ENCODE measurements at places on chromosomes 6 and 20.

GRCh38 chr6:13454286-13455221 lies 32.8 kb downstream of the GFOD1 start:
- no peak for DNase-seq

DNA sequence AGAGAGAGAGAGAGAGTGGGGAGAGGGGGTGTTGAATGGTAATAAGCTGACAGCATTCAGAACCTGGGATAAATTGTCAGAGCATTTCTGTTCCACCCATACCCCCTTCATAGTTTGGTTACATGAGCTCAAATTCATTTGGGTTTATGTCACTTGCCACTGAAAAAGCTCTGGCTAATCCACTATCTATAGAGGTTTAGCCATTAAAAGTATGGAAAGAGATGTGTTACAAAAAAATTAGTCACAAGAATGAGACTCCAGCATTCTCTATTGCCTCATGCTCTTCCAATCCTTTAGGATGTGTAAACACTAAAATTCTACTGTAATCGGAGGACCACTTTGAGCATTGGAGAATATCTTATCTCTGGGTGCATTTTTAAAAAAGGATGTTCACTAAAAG lies 297.6 kb upstream of the TCF21 start:
- no peak for DNase-seq

GRCh38 chr20:31690124-31690666 lies 32.5 kb downstream of the BCL2L1 start:
- DNase-seq: no peak

- DNase-seq: no peak
Observed at GRCh38 chr20:8635048-8635572, 433.8 kb upstream of the PLCB4 start.

GRCh38 chr6:88141561-88142296 lies 24.4 kb downstream of the CNR1 start:
- no peak for DNase-seq

- no peak for DNase-seq
Observed at GRCh38 chr6:7703148-7703680, 22.7 kb upstream of the BMP6 start.

GRCh38 chr6:164208371-164208770 lies 793.9 kb downstream of the QKI start:
- no peak for DNase-seq

DNA sequence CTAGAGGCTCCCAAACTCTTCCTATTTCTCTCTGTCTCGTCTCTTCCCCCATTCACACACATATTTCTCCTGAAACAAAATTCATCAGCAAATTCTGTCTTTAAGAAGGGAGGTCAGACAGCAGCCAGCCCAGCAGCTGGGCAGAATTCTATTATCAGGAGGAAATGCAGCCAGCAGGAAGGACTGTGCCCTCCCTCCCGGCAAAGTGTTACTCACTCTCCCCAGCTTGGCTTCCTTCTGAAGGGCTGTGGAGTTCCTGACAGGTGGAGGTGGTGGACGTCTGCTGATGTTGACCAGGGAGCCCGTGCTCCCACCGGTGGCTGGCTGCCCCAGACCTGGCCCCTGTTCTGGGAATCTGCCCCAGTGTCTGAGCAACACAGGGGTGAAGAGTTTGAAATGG lies 37.3 kb downstream of the KCNB1 start:
- no peak for DNase-seq

DNA sequence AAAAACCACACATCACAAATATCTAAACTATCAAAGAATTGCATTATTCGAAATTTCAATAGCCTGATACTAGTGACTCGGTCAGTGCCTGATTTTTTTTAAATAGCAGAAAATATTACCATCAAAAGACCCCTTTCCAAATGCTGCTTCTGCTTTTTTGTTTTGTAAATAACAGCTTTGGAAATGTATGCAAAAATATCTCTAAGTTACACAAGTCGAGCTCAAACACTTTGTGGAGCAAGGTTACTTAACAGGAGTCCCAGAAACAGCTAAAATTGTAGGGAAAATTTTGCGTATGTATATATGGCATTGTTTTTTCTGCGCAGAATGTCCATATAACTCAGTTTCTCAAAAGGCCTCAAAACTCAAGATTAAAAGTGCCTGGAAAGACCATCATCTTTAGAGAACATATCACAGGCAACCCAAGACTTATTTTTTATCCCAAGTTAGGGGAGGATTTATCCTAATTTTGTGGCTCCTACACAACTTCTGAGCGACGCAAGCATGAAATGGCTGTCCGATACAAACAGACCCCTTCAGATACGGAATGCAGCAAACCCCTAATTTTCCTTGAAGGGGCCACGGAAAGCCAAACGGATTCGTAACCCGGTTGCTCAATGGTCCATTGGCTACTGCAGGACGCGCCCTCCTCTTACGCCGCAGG lies 1.3 kb downstream of the CEP85L start:
- DNase-seq: no peak

DNA sequence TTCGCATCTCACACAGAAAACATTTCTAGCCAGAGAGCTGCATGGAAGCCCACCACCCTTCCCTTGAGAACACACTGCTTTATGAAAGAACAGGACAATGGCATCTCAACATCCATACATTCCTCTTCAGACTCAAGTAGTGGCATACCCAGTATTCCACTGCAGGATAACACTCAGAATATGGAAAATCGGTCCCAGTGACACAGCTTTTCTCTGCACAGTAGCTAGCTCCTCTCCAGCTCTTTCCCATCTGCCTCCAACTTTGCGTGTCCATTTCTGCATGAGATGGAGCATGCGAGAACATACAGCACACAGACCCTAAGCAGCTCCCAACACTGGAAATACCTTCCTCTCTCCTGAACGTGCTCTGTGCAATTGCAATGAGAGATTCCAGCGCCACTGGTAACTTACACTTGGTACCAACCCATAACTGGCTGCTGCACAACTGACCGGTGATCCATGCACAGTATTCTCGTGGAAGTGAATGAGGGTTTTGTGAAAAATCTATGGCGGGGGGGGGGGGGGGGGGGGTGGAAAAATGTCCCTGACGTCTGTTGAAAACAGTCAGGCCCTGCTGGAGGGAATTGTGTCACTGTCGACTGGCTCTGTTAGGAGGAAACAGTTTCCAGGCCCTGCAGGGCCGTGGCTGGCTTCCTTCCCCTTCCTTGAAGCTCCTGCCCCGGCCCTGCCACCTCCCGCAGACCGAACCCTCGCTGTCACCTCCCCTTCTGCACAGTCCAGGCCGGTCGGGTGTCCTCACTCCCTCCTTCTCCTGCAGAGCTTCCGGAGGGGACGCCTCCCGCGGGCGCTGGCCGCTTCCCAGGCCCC lies 265.9 kb upstream of the QKI start:
- DNase-seq: no peak

DNA sequence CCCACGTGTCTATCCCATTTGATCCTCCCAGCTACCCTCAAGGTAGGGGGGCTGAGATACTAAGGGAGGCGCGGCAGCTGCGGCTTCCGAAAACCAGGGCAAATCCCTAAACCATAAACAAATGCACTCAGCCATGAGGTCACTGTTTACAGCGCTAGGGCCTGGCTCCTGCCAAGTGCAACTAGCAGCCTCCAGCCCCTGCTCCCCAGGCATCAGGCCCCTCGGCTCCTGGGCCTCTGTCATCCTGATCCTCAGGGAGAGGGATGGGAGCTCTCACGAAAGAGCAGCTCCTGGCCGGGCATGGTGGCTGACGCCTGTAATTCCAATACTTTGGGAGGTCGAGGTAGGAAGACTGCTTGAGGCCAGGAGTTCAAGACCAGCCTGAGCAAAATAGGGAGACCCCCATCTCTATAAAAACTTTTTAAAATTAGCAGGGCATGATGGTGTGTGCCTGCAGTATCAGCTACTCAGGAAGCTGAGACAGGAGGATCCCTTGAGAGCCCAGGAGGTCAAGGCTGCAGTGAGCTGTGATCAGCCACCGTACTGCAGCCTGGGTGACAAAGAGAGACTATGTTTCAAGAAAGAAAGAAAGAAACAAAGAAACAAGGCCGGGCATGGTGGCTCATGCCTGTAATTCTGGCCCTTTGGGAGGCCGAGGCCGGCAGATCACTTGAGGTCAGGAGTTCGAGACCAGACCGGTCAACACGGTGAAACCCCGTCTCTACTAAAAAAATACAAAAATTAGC lies 42.5 kb upstream of the TLDC2 start:
- no peak for DNase-seq

DNA sequence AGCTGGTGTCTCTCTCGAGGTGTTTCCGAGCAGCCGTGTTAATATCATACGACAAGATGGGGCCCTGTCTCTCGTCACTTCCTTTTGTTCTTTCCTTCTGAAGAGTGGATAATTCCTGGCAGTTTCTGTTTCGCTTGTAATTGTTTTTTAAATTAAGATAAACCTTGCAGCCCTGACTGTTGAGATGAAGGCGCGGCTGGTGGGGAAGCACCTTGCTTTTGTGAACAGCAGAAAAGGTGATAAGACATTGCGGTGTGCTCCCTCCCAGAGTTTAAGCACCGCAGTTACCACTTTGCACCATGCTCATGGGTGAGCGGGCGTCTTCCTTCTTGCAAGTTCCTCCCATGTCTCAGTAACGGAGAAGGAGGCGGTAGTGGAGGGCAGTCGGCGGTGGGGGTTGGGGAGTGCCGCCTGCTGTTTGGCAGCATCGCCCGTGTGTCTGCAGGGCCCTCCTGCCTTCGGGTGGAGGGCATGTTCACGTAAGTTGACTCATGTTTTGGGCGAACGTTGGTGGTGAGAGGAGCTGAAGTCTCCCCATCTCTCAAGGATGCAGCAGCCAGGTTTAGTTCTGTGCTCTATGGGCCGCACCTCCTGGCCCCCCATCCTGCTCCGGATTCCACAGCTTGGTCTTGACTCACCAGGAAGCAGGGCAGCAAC lies 345.9 kb downstream of the TAF4 start:
- no peak for DNase-seq

DNA sequence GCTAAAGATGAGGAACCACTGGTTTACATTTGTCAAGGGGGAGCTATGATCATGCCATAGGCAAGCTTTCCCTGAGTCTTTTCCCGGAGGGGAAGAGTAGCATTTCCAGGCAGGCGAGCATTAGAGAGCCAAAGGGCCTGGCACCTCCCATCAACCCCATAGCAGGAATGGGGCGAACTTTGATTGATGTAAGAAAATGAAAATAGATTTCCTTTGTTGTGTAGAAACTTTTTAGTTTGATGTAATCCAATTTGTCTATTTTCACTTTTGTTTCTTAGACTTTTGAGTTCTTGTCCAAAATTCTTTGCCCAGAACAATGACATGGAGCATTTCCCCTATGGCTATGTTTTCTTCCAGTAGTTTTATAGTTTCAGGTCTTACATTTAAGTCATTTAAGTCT lies 85.2 kb downstream of the CDH26 start:
- DNase-seq: no peak

GRCh38 chr6:27502508-27503435 lies 29.9 kb upstream of the ZNF184 start:
- peak; percentile 35 for DNase-seq

- DNase-seq: peak; percentile 17
Observed at GRCh38 chr20:57435498-57436222, 44.5 kb downstream of the RBM38 start.

GRCh38 chr20:46995561-46996142 lies 101.0 kb downstream of the EYA2 start:
- no peak for DNase-seq

DNA sequence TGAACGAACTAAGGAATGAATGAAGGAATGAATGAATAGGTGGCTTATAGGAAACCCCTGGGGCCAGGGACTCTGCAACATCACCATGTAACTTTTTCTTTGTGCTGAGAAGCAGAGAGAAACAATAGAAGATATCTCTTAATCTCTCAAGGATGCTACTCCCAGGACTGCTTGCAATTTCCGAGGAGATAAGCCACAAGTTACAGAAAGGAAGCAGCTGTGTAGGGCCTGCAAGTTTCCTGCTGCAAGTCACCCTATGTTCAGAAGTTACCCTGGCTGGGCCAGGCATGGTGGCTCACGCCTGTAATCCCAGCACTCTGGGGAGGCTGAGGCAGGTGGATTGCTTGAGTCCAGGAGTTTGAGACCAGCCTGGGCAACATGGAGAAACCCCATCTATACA lies 7.3 kb upstream of the MAVS start:
- no peak for DNase-seq

DNA sequence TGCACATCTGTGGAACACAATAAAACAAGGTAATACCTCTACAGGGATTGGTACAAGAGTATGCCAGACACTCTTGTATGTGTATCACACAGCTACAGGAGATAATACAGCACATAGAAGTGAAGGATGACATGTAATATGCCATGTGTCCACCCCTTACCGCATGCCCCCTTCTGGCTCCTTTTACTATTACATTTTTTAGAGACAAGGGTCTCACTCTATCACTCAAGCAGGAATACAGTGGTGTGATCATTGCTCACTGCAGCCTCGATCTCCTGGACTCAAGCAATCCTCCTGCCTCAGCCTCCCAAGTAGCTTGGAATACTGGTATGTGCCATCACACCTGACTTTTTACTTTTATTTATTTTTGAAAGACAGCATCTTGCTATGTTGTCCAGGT lies 4.2 kb upstream of the NCR3 start:
- DNase-seq: no peak

GRCh38 chr20:14878676-14879019 lies 541.2 kb upstream of the FLRT3 start:
- no peak for DNase-seq

- DNase-seq: no peak
Observed at GRCh38 chr6:44373787-44374186, 13.7 kb upstream of the CDC5L start.

DNA sequence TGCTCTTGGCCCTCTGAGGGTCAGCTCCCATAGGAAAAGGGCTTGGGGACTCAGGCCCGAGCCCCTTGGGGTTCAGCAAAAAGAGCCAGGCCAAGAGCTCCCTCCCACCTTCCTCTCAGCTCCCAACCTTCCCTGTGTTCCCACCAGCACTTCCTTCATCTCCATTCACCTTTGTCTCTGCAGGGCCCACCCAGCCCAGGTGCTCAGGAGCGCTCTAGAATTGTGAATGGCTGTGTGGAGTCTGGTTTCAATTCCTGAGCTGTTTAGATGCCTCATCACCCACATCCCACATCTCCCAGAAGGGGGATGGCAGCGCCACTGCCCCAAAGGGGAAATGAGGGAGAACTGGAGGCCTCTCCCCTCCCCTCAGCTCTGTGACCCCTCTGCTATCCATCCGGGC lies 7.7 kb downstream of the GRM4 start:
- DNase-seq: no peak

DNA sequence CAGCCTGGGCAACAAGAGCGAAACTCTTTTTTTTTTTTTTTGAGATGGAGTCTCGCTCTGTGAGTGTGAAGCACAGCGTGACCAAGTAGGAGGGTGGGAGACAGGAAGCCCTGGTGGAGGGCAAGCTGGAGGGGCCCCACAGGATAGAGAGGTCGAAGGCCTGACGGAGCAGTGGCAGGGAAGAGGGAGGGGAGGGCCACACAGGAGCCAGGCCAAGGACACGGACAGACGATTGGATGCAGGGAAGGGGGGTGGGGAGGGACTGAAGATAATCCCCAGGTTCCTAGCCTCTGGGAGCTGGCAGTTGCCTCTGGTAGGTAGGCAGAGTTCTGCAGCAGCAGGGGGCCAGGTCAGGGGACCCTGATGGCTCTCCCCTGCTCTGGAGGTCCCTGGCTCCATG lies 10.8 kb upstream of the GUCA1A start:
- no peak for DNase-seq
